ENCODE measurements at places on chromosomes 3 and 15. TPM values are rescaled to one million over a fixed set of nuclear protein-coding genes. Genes with fewer than 3 reads are reported as not detected.

- peak; percentile 5 for DNase-seq
Measured at GRCh38 chr3:87336761-87337160, 60.4 kb upstream of the POU1F1 start.

The GABRR3 gene
- total RNA-seq: not detected

DNA sequence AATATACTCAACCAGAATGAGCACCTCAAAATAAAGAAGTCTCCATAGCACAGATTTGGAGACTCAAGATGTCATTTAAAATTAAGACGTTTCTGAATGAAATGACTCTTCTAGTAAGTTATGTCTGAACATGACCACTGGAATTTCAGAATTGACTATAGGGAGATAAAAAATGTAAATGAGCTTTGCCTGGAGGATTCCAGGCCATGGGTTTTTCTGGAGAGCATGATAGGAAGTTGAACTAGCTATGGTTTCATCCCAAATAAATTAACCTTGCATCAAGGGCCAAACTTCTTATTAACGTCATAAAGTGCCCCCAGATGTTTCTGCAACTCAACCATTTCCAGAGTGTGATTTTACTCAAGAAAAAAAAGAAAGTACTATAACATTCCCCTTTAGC lies 222.6 kb upstream of the NR2F2 start:
- DNase-seq: peak; percentile 22

DNA sequence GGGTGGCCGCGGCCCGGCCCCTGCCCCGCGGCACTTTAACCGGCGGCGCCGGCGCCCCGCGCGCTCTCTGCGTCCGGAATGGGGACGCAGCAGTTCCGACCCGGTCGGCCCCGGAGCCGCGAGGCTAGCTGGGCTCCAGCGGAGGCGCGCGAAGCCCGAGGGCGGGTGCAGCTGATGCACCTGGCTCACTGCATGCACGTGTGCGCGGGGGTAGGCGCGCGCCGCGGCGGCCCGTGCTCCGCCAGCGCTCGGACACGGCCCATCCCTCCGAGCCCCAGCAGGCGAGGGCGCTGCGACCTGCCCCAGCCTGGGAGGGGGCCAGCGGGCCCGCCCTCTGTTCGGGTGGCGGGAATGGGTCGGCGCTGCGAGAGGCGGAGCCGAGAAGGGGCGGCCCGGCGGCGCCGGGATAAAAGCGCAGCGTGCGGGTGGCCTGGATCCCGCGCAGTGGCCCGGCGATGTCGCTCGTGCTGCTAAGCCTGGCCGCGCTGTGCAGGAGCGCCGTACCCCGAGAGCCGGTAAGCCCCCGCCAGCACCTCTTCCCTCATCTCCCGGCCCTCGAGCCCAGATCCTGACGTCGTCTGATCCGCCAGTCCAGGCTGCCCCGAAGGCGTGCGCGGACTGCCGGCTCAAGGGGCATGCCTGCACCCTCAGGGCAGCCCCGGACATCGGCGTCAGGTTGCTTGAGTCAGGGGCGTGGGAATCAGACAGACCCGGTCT lies at the start of the genes CHDH and IL17RB:
CHDH (minus strand) TSS at position 286 of the 717 bp plus-strand sequence. CDS start 22,411 bp downstream, outside the sequence.
IL17RB (plus strand) TSS at position 435 of the 717 bp plus-strand sequence; CDS start at position 456, 21 bp downstream.
- DNase-seq: peak; percentile 6

DNA sequence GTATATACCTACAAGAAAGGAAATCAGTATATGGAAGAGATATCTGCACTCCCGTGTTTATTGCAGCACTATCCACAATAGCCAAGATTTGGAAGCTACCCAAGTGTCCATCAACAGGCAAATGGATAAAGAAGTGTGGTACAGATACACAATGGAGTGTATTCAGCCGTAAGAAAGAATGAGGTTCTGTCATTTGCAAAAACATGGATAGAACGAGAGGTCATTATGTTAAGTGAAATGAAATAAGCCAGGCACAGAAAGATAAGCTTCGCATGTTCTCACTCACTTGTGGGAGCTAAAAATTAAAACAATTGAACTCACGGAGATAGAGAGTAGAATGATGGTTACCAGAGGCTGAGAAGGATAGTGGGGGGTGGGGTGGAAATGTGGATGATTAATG lies 53.1 kb downstream of the FAM81A start:
- DNase-seq: no peak

GRCh38 chr3:45112939-45113338 lies 33.2 kb downstream of the CDCP1 start:
- peak; percentile 66 for DNase-seq

- DNase-seq: no peak
Measured at GRCh38 chr3:186669378-186670084, 3.7 kb downstream of the HRG start.

DNA sequence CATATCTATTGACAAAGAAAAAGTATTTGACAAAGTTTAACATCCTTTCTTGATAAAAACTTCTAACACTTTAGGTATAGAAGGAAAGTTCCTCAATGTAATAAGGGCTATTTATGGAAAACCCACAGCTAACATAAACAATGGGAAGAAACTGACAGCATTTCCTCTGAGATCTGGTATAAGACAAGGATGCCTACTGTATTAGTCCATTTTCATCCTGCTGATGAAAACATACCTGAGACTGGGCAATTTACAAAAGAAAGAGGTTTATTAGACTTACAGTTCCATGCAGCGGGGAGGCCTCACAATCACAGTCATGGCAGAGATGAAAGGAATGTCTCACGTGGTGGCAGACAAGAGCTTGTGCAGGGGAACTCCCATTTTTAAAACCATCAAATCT lies 17.8 kb upstream of the CLDN1 start:
- DNase-seq: peak; percentile 50

GRCh38 chr15:40382580-40383456 lies at the start of gene KNSTRN:
Gene KNSTRN (plus strand): TSS chr15:40382721. CDS start chr15:40382836, 115 bp downstream.
- peak; percentile 90 for DNase-seq

Data from M059J (cell line).